ENCODE measurements at places on chromosomes 3 and 15.

GRCh38 chr3:43855674-43856299 is 165.0 kb downstream of the ABHD5 start:
- DNase-seq = no peak

- DNase-seq = no peak
These were observed 33.1 kb upstream of the SI start for GRCh38 chr3:165111401-165111800.

DNA sequence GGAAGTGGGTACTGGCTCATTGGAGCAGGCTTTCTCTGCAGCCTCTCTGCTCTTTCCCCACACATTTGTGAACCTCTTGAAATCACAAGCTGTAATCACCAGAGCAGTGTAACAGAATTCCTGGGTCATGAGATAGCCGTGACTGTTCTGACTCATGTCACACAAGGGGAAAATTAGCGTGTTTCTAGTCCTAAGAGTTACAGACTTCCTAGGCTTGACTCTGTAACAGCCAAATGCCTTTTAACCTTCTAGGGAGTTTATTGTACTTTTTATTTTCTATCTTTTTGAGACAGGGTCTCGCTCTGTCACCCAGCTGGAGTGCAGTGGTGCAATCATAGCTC is 54.7 kb upstream of the TRAK1 start:
- DNase-seq = peak; percentile 84

DNA sequence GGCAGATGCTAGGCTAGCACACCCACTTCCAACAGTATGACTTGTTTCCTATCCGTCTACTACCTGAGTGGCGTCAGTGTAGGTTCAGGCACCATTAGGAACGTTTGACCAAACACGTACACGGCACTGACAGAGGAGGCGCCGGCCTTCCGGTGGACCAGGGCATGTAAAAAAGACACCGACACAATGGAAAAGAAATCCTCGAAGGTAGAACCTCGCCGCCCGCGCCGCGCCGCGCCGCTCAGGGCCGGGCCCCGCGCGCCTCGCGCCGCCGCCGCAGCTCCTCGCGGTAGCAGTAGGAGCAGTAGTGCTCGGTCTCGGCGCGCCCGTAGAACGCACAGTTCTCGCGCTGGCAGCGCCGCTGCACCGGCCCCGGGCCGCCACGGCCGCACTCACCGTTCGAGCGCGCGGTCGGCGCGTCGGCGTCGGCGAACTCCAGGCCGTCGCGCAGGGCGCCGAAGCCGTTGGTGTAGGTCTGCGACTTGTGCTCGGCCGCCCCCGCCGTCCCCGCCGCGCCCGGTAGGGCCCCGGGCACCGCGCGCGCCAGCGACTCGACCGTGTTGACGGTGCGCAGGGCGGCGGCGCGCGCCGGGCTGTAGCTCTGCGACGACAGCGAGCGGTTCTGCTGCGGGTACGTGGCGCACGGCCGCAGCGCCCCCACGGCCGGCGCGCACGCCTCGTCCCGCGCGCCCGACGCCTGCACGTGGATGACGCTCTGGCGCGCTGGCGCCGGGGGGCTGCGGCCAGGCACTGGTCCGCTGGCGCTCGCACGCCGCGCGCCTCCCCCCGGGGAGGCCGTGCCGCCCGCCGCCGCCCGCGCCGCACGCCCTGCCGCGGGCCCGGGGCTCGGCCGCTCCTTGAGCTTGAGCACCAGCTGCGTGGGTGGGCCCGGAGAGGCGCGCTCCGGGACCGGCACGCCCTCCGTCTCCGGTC is 156.7 kb downstream of the KLF13 start:
- peak; percentile 5 for DNase-seq

- no peak for DNase-seq
These were observed 6.0 kb downstream of the FAM43A start for GRCh38 chr3:194691481-194692283.

Measured in gastrocnemius medialis (tissue), 4 donors.